Stimulated activated CD4-positive, alpha-beta T cell treated with anti-CD3 and anti-CD28 coated beads, Interleukin-1b, Interleukin-23, amount 100 ng/mL, for 1 hour (primary cell): ENCODE measurements at places on chromosomes 11 and 22.

DNA sequence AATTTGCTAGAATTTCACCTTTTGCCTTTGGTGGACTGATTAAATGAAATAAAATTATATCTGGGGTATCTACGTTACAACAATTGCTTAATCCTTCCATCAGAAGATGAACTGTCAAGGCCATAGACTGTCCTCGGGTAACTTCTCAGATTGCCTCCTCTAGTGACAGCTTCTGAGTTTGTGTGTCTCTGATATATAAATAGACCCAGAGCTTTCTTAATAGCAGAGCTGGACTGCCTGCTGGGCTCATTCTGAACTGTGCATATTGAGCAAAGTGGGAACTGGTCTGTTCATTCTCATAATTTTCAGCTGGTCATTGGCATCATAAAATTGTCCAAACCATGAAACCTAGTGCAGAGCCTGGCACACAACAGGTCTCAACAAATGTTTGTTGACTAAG is 99.1 kb upstream of the GRAMD1B start:
- no peak for DNase-seq

DNA sequence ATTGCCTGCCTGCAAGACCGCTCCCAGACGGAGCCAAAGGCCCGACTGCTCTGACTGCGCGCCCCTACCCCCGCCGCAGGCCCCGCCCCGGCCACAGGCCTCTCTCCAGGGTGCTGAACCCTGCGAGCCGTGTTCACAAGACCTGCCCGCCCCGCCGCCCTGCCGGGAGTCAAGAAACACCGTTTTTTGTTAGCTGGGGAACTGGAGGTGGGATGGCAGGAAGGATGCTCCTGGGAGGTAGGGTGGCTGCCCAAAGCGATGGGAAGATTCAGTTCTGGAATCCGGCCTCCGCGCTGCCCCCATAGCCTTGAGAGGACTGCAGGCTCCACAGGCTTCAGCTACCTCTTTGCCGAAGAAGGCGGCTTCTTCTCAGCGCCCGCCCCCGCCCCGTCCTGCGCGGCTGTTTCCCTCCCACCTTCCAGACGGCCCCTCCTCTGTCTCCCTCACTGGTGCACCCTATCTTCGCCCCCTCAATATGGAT is 2.7 kb upstream of the PDE2A start:
- DNase-seq = peak; percentile 62

DNA sequence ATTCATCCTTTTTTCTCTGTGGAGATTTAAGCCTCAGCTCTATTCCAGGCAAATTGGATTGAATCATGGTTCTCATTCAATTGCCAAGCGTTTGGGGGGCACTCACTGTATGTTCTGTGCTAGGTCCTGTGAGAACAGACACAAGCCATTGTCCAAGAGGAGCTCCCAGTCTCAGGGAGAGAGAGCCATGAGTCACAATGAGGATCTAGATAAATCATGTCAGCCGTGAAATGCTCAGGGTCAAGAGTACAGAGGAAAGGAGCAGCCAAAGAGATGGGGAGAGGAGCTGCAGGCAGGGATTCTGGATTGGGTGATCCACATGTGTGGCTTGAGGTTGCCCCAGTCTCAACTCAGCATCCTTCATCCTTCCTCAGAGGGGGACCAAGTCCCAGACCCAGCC is 93.6 kb downstream of the FEZ1 start:
- DNase-seq = no peak

DNA sequence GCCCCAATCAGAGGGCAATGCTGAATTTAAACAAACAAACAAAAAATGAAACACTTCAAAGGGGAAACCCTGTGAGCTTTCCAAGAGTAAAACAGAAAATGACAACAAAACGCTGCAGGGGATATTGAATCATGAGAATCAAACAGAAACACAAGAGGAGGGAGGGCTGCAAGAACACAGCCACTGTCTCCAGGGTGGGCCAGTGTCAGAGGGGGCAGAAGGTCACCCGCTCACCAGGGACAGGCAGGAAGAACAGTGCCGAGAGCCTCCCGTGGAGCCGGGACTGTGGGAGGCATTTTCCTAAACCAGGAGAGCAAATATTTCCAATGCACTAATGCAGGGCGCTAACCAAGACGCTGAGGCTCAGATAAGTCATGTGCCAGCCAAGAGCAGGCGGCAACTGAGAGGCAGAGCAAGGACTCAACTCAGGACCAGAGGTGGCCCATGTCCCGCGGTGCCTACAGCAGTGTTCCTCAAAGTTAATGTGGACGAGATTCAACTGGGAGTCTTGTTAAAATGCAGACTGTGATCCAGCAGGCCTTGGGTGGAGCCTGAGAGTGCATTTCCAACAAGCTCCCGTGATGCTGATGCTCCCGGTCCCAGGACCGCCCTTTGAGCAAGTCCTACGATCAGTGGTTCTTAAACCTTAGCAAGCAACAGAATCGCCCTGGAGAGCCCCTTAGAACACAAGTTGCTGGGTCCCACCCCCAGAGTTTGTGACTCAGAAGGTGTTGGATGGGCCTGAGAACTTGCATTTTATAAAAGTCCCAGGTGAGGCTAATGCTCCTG is 197.2 kb downstream of the TENM4 start:
- no peak for DNase-seq

- DNase-seq = peak; percentile 44
Measured at GRCh38 chr11:73393479-73394415, 17.5 kb downstream of the RELT start.

GRCh38 chr11:19931771-19932369 is 219.2 kb downstream of the NAV2 start:
- DNase-seq = no peak

- DNase-seq = no peak
Measured at GRCh38 chr11:58576887-58577471, 1.3 kb upstream of the LPXN start.

- DNase-seq = no peak
Measured at GRCh38 chr22:40720538-40721256, 41.4 kb downstream of the MCHR1 start.

- DNase-seq = no peak
Measured at GRCh38 chr11:134008634-134009071, 51.9 kb upstream of the IGSF9B start.

DNA sequence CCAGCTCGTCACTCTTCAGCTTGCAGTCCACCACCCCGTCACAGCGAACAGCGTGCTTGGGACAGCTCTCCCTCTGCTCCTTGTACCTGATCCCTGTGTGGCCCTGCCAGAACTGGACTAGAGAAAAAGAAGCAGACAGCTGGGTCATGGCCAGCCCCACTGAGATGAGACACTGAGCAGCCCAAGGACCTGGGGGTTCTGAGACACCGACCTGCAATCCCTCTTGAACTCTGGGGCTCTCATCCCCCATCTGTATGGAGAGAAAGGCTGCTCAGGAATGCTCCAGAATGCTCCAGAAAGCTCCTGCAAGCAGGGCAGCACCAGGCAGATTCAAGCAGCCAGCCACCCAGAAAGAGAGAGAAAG is 14.8 kb downstream of the TMPRSS13 start:
- DNase-seq = no peak

DNA sequence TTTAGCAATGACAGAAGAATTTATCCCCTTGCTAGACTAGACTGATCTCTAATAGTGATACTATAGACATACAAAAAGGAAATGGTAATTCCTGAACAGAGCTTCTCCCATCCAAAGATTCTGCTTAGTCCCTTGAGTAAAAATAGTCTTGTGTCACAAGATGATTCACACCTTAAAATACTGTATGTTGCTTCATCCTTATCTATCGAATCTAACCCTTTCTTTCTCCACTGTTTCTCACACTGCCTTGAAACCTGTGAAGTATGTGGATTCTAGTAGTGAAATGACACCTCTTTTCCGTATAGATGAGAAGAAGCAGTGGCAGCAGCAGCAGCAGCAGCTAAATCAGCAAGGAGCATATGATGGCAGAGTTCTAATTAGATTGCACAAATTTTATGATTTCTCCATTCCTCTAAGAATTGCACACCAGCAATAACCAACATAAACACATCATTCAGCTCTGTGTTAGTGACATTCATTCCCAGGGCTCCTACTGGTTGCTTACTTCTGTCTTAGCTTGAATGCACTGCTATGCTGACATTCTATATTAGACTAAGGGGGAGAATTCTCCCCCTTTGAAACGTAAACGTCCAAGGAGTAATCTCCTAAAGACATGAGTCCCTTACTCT is 14.6 kb downstream of the KCNA4 start:
- DNase-seq = no peak

GRCh38 chr22:46373921-46374662 is 38.6 kb downstream of the TRMU start:
- no peak for DNase-seq

DNA sequence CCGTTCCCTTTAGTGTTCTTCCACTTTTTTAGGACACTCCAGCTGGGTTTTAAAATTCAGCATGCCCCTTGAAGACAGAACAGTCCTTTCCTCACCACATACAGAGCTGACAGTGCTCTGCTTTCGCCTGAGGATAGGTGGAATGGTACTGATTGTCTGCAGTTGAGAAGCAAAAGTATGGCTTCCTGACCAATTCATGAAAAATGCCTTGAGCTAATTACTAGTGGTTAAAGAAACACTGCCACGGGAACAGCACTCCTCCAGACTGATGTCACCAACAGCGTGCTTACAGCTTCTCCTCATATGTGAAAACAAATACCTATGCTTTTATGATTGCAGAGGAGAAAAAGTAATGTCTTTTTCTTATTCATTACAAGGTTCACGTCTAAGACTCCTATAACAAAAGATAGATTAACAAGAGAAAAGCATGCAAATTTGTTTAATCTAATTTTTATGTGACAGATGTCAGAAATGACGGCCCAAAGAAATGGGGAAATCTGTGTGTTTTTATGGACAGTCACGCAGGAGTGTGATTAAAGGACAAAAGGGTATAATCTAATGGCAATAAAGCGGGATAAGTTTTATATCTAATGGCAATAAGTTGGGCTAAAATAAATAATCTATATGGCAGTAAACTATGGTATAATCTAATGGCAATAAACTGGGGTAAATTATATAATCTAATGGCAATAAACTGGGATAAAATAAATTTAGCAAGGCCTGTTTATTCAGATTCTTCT is 123.4 kb upstream of the ARHGAP42 start:
- no peak for DNase-seq

DNA sequence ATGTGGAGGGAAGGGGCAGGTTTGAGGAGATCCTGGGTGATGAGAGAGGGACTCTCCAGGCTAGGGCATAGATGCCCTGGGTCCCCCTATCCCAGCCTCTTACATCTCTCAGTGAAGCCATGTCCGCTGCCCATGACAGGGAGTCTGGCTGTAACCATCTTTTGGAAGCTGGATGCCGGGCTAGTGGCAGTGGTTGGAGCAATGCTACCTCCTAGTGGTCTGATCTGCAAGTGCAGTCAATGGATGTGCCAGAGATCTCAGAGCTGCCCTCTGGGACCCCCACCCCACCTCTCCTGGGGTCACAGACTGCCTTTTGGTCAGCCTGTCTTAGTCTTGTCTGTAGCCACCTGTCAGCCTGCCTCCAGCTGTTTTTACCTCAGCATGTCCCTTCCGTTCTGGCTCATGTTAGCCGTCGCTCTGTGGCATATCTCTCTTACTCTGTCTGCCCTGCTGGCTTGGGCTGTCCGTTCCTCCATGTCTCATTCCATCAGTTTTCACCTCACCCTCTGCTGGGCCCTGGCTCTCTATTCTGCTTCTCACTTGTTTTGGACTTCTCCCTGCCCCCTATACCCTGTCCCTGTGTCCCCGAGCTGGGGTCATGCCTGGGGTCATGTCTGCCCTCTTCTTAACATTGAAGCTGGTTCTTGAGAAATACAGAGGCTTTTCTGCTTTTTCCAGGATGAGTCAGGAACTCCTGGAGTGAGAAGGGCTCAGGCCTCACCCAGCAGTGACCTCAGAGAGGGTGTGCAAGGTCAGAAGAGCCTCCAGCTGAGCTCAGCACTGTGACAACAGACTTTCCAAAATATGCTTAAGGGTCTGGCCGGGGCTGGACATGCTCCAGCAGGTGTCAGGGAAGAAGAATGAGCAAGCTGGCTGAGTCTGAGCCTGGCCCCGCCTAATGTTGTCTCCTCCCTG is 52.0 kb upstream of the THY1 start:
- DNase-seq = no peak

DNA sequence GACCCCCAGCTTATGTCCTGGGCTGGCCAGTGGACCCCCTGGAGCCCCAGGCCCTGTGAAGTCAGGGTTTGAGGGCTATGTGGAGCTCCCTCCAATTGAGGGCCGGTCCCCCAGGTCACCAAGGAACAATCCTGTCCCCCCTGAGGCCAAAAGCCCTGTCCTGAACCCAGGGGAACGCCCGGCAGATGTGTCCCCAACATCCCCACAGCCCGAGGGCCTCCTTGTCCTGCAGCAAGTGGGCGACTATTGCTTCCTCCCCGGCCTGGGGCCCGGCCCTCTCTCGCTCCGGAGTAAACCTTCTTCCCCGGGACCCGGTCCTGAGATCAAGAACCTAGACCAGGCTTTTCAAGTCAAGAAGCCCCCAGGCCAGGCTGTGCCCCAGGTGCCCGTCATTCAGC is 24.6 kb downstream of the CSF2RB start:
- DNase-seq = no peak

GRCh38 chr11:9762531-9762930 is 98.7 kb downstream of the SWAP70 start:
- DNase-seq = no peak

DNA sequence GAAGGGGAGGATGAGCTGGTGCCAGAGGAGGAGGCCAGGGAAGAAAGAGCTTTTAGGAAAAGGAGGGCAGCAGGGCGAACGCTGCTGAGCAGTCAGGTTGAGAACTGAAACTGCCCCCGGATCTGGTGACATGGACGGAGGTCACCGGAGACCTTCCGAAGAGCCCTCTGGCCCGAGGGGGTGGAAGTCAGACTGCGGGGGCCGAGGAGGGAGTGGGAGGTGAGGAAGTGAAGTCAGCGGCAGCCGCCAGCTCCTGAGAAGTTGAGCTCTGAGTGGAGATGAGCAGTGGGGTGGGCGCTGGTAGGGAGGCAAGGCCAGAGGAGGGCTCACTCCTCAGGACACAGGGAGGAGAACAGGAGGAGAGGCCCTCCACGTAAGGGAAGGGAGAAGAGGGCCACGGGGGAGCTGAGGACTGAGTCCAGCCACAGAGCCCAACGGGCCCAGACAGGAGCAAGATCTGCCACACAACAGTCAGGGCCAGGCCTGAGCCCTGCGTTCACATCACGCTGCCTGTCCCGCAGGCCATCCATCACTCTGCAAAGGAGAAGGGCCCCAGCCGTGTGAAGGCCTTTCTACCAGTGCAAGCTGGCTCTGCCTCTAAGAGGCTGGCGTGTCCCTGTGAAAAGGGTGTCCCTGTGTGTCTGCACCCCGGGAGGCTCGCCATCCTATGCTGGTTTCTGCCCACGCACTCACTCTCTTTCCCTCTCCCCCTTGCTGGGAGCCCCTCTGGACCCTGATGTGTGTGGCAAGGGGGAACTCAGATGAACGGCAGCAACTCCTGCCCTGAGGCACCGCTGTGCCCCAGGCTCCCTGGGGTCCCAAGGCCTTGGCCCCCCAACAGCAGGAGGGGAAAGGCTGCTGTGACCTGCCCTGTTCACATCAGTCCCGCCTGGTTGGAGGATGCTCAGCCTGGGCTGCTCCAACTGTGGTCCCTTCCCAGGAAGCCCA is 19.0 kb upstream of the LRRC32 start:
- no peak for DNase-seq
